ENCODE measurements at places on chromosomes 16 and 17.

- DNase-seq = no peak
These were observed 28.5 kb downstream of the MAF start for GRCh38 chr16:79571903-79572535.

- no peak for DNase-seq
These were observed 3.3 kb downstream of the ITGA2B start for GRCh38 chr17:44386182-44386525.

DNA sequence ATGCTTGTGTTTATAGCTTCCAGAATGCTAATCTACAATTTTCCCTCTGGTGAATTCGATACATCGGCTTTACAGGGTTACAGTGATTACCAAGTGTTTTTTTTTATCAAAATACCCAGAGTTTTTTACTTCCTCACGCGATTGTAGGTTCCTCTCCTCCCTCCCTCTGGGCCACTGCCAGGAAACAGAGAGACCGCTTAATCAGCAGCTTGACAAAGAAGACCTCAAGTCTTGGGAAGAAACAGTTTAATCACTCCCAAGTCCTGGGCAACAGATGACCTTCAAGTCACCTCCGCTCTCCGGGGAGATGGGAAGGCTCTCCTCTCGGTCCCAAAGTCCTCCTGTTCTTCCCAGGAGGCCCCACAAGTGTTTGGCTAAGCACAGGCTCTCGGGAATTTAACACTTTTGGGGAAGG lies 23.5 kb downstream of the SMTNL2 start:
- no peak for DNase-seq

GRCh38 chr17:4945944-4946280 lies 2.4 kb downstream of the PFN1 start:
- no peak for DNase-seq

GRCh38 chr17:13128676-13129075 lies 110.8 kb upstream of the ELAC2 start:
- no peak for DNase-seq

DNA sequence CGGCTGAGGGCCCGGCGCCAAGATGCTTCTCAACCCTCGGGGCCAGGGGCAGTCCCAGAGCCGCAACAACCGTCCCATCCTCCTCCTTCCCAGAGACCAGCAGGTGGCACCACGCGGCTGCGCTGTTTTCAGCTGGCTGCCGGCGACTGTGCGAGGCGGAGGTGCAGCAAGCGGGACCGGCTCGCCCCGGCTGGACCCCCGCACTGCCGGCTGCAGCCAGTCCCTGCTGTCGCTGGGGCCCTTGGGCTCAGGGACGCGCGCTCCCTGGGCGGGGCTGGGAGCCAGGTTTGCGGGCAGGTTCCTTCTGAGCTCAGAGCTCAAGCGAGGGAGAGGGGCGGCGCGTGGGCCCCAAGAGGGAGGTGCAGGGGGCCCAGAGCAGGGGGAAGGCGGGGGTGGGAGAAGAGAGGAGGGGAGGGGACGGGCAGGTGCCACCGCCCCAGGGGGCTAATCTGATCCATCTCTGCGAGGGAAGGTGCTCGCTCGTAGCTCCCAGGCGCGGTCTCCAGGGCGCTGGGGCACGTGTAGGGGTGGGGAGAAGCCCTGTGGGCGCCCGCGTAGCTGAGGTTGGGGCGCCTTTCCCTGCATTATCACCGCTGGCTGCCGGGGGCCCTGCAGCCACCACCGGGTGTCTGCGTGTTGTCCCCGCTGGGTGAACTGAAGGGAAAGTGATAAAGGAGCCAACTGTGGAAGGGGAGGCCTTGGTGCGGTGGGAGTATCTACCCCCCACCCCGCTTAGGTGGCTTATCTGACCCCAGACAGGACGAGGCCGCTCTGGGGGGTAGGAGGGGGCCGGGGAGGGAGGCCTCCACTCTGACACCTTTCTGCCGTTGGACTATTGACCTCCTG lies 24.2 kb downstream of the STAT5A start:
- DNase-seq = peak; percentile 82

DNA sequence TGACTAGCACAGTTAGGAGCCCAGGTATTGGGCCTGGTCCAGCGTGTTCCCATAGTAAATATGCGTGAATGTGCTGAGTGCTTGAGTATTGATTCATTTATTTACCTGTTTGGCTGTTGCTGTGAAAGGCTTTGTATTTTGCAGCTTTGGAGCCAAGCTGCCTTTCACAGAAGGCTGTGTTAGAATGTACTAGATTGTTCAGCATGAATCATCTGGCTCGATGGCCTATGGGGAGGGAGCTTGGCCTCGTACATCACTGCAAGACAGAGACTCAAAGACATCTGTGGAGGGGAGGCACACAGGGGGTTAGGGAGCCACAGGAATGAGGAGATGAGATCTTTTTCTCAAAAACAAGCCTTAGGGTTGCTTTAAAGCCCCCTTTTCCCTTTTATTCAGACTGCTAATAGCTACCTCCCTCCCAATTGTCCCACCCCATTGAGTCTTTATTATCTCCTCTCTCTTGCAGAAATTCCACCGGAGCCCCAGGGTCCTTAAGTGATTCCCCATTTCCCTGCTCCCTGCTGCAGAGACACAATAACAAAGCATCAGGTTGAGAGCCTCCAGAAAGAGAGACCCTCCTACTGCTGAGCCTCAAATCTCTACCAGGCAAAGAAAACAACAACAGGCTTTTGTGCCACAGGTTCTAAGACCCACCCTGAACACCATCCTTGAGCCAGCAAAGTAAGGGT lies 307.2 kb downstream of the ABCC12 start:
- DNase-seq = no peak

GRCh38 chr17:48610282-48611211 lies at the start of gene HOXB7:
Gene HOXB7 (minus strand): TSS chr17:48611017. CDS start chr17:48610918, 99 bp downstream.
- DNase-seq = peak; percentile 65

GRCh38 chr17:57078274-57078673 lies 6.8 kb upstream of the AKAP1 start:
- no peak for DNase-seq

GRCh38 chr16:86073103-86073625 lies 174.2 kb downstream of the IRF8 start:
- no peak for DNase-seq

GRCh38 chr16:23570992-23571632 lies 13.6 kb downstream of the UBFD1 start:
- no peak for DNase-seq

- no peak for DNase-seq
These were observed 15.0 kb downstream of the SLC16A3 start for GRCh38 chr17:82243648-82244412.

- DNase-seq = no peak
These were observed 48.1 kb upstream of the KSR1 start for GRCh38 chr17:27407916-27408864.

DNA sequence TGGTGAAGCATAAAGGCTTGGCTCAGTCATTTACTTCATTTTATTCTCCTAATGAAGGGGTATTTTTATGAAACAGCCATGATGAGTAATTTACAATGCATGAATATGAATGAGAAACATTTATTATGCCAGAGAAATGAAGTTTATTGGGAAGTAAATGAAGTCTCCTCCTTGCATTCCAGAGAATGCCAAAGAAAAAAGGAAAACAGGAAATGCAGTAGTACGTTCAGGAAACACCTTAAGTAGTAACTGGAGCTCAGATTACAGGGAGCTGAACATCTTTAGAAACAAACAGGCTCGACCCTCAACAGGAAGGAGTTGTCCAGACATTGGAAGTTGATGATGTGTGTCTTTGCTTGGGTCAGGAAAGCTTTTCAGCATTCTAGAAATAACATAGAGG lies 4.6 kb downstream of the KRT34 start:
- DNase-seq = no peak

DNA sequence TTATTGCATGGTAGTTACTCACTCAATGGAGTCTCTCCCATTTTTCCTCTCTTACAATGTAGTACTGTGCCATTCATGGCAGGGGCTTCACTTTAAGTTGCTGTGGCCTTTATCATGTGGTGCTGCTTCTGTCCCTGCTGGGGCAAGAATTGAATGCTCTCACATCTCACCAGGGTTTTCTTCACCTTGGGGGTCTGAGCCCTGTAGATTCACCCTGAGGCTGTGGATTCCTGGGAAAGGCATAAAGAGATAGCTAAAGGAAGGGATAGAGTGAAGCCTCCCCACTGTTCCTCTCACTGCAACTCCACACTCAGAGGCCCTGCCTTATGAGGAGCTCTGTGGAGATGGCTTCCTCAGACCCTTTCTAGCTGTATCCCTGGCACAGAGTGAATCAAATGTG lies 178.5 kb upstream of the GOT2 start:
- no peak for DNase-seq

GRCh38 chr16:59905131-59905530 lies 1171.0 kb upstream of the GOT2 start:
- no peak for DNase-seq

DNA sequence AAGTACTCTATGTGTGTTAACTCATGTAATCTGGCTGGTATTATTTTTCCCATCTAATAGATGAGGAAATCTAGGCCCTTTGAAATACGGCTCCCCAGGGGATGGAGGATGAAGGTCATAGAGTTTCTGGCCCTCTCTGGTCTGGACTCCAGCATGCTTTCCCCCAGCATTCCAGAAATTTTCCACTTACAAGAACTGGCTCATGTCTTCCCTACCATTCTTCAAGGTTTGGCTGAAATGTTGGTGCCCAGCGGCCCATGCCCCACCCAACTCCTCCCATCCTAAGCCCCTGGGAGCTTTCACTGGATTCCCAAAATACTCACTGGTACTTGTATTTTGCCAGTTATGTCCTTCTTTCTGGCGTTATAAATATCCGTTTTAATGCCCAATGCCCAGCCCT lies 237.5 kb upstream of the NLRP1 start:
- no peak for DNase-seq

GRCh38 chr17:74851612-74852236 lies 8.0 kb downstream of the GRIN2C start:
- DNase-seq = no peak

DNA sequence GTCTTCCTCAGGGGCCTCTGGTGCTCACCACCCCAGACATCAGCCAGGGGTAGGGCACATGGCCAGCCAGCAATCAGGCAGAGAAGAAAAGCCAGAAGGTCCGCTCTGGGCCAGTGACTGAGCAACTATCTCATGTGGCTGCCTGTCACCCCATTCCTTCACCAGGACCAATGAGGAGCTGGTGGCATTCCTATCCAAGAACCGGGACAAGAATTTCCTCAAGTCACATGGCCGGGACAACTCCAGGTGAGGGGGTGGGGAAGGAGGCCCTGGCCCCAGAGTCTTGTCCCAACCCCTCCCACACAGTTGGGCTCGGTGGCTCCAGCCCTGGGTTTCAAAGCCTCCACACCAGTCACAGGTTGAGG lies 9.4 kb downstream of the XYLT2 start:
- DNase-seq = peak; percentile 10
